ENCODE measurements at places on chromosomes 5 and 9.

GRCh38 chr9:32738501-32739172 lies 44.7 kb upstream of the TMEM215 start:
- no peak for DNase-seq

- DNase-seq, result no peak
Measured at GRCh38 chr9:136133191-136133958, 14.7 kb upstream of the TMEM250 start.

DNA sequence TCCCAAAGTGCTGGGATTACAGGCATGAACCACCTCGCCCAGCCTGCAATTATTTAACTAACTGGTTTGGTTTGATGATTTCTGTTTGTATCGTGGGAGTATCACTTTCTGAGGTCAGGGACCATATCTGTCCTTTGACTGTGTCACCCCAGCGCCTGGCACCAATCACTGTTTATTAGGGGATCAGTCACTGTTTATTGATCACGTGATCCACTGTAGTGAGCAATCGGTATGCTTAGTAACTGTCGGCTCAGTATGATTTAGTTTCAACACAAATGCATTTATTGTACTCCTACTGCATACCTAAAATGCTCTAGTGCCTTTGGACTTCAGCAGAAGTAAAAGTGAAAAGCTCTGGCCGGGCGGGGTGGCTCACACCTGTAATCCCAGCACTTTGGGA lies 54.8 kb downstream of the COL5A1 start:
- no peak for DNase-seq

- DNase-seq, result no peak
Measured at GRCh38 chr5:113390224-113390623, 44.6 kb downstream of the TSSK1B start.

GRCh38 chr9:136131629-136132511 lies 13.2 kb upstream of the TMEM250 start:
- DNase-seq, result no peak

GRCh38 chr9:35490155-35490909 lies 421 bp downstream of the RUSC2 start:
- DNase-seq, result no peak

DNA sequence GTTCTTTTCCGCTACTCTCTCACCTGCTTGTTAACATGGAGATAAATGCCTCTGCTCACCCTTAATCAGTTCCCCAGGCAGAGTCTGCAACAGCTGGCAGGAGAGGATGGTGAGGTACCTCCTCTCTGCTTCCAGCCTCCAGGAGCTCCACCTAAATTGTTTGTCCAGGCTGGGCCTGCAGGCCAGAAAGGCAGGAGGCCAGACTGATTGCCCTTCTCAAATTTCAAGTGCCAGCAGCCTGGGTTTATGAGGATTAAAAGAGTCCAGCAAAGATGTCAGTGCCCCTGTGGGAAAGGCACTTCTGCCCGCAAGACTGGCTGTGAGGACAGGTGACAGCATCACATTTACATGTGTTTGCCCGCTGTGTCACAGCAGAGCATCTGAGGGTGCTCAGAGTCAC lies 19.8 kb downstream of the CORO2A start:
- no peak for DNase-seq

GRCh38 chr5:78718824-78719223 lies 70.3 kb upstream of the LHFPL2 start:
- no peak for DNase-seq

DNA sequence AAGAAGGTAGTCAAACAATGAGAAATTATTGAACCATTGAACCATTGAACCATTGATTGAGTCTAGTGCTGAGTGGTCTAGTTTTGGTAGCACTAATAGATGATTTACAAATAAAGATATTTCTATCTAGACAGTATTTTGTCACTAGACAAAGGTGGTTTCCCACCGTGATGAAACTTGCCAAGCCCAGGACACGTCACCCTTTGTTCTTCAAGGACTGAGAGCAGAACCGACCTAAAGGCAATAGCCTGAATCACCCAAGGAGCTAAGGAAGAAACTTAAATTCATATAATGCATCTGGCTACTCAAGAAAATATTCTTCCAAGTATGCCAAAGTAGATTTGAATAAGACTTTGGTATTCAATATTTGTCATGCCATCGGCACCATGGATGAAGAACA lies 103.3 kb downstream of the ESM1 start:
- DNase-seq, result no peak

DNA sequence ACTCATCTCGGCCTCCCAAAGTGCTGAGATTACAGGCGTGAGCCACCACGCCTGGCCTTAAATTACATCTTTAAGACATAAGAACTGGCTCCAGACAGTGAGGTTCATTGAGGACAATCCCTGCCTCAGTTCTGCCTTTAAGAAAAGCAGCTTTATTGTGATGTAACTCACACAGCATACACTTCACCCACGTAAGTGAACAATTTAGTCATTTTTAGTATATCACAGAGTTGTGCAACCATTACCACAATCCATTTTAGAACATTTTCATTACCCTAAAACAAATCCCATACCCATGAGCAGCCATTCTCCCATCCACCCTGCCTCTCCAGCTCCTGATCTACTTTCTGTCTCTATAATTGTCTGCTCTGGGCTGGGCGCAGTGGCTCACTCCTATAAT lies 24.0 kb upstream of the LTC4S start:
- no peak for DNase-seq

GRCh38 chr9:15404171-15404570 lies 18.5 kb upstream of the SNAPC3 start:
- DNase-seq, result no peak

DNA sequence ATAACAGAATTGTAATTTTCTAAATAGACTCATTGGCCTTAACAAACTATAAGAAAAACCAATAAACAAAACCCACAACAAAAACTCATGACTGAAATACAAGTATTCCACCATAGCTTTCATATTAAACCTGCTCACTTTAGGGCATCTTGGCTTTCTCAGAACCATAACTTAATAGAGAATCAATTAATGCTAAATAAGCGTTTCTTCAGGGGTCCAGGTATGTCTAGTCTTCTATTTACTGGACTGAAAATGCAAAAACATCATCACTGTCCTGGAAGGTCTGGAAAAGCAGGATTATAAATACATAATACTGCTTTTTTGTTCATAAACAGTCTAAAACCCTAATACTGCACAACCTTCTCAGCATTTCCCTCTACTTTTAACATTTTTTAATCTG lies 6.2 kb upstream of the SMIM27 start:
- no peak for DNase-seq

- DNase-seq, result no peak
Measured at GRCh38 chr9:33684831-33685230, 110.5 kb upstream of the PRSS3 start.

DNA sequence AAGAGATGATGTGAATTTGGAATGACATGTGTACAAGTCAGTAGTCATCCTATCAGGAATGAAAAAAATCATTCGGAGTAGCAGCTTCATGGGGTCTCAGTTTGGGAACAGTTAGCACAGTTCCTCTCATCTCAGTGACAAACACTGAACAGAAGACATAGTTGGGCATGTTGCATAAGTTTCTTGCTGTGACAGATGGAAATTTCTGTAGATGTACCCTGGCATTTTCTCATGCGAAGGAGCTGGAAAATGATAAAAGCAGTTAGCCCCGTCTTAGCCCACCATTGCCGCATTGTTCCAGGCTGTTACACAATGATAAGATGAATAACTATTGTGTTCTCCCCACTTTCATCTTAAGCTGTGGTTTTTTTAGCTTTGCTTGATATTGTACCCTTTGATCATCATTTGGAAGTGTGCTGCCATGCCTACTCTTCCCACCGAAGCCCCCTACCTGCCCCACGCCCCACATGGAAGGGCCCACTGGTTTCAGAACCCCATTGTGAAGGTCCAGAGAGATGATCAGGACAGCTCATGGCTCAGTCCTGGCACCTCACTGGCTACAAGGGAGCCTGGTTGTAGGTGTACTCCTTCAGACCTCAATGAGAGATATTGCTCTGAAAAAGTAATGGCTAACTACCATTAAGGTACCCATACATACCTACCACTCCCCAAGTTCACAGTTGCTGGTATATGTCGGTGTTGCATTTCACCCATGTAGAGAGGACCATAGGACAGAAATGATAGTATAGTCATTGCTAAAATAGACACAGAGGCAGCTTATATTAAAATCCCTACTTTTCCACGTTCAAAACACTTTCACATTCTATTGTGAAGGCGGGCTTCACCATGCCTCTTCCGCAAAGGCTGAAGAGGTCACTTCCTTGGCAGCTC lies 38.8 kb downstream of the SFXN1 start:
- DNase-seq, result no peak

- DNase-seq, result no peak
Measured at GRCh38 chr9:136674786-136675349, 12.2 kb downstream of the EGFL7 start.

DNA sequence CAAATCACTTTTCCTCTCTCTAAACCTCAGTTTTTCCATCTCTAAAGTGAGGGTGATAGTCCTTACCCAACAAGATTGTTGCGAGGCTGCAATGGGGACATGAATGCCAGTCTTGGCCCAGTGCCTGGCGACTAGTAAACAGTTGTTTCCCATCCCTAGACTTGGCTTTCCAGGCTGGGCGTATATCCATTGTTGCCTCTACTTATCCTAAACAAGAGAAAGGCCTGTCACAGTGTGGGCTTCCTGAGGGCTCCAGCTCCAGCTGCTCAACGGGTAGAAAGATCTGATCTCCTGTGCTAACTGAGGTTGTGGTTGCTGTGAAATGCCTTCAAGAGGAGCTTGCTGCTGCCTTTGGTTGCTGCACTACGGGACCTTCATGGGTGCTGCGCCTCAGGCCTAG lies 142.0 kb downstream of the NSG2 start:
- no peak for DNase-seq

DNA sequence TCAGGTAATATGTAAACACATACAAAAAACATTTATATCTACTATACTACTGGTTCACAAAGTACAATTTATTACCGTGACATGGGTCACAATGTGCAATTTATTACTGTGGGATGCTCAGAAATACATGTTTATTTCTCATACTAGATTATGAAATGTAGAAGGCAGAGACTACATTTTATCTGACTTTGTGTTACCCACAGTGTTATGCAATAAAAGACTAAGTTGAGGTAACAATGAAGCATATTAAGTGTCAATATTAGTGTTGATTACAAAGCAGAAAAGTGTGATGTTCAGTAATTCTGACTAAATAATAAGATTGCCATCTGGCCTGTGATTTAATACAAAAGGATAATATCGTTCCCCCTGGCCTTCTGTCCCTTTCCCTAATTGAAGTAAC lies 42.4 kb downstream of the CPLANE1 start:
- DNase-seq, result no peak

DNA sequence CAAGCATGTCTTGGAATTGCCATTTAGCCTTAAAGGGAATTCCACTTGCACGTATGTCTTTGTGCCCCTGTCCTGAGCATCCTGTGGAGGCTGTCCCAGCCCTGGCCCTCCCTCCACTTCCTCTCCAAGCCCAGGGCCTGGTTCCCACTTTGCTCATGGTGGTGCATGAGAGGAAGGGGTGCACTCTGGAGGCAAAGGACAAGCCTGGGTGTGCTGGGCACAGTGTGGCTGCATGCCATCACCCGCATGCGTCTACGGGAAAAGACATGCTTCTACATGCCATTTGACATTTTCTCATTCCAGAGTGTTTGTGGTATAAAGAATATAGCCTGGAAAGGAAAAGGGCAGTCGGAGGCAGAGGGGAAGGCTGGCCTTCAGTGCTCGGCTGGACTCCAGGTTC lies 7.2 kb upstream of the IRX2 start:
- no peak for DNase-seq

GRCh38 chr5:107813559-107813958 lies 142.8 kb upstream of the EFNA5 start:
- no peak for DNase-seq

DNA sequence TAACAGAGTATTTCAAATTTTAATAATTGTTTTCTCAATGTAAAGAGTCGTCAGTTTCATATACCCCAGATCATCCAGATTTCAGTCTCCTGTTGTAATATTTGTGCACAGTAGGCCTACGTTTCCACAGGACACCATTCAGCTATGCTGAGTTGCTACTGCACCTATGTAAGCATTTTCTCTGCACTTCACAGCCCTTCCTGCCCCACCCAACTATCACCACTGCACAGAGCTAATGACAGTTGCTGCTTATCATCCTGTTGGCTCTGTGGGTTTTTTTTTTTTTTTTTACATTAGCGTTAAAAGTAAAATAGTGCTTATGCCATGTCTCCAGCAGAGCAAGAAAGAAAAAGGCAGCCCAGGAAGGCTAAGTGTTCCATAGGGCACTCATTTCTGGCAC lies 5.9 kb upstream of the PRKACG start:
- no peak for DNase-seq

GRCh38 chr5:123125962-123126732 lies 37.1 kb downstream of the PRDM6 start:
- DNase-seq, result no peak

- no peak for DNase-seq
Measured at GRCh38 chr5:28296254-28297013, 1258.0 kb upstream of the CDH9 start.

GRCh38 chr9:27784847-27785713 lies 211.8 kb upstream of the C9orf72 start:
- no peak for DNase-seq

DNA sequence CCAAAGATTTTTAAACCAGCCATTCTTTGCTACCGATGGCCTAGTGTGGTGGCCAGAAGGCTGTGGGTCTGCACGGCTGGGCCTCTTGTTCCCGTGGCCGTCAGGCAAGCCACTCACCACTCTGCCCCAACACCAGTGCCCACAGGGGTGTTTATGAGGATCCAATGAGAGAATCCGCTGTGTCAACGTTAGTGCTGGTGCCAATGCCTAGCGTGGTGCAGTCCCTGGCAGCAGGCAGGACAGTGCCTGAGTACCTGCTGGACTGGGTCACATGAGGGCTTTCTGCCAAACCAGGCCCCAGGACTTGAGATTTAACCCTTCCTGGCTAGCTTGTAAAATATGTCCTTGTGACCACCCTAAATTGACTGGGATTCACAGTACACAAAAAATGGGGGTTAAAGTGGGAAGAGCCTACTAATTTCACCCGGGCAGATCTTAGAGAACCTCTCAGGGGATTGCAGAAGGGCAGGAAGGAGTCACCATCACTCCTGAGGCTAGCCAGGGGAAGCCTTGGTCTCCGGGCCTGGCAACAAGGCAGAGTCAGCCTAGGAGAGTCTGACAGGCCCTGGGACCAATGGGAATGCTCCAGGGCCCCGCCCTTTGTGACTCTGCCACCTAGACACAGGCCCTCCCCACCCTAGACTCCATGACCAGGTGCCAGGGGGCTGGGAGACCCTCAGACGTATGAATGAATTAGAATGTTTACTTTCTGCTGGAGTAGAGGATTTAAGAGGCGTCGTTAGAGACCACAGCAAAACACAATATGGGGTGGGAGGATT lies 63.2 kb upstream of the FSTL4 start:
- DNase-seq, result no peak

GRCh38 chr5:180806351-180807011 lies 3.9 kb upstream of the MGAT1 start:
- DNase-seq, result no peak

- no peak for DNase-seq
Measured at GRCh38 chr9:130053109-130053503, 600 bp upstream of the GPR107 start.

DNA sequence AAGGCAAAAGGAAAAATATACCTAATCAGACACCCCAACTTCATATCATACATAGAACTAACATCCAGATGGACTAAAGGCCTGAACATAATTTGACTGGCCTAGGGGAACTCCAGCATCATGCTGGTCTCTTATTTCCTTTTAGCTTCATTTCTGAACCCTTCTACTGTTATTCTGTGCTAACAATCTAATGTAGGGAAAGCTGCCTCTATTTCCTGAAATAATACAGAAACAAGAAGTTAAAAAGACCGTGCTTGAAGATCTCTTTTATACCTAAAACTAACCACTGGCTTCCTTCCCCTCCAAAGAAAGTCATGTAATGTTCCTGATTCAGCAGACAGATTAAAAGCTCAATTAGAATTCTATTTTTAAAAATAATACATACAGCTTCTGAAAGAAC lies 36.7 kb downstream of the LPAR1 start:
- no peak for DNase-seq

All from SIG-M5 (cell line).